ENCODE measurements at places on chromosomes 5 and 9.

DNA sequence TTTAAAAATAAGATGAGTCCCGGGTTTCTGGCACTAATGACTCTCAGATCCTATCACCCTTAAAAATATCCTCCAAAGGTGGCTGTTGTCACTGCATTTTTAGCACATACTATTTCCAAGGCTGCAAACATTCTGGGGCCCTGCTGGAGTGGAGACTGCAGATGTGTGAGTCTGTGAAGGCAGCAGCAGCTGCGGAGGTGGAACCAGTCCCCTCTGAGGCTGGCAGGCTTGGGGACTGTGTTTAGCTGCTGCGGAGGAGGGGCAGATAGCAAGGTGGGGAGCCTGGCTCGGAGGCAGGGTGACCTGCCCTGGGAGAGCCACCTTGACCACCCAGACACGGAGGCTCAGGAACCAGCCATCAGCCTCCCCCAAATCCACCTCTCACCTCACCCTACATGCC, 77.0 kb downstream of the C5orf15 start:
- DNase-seq, result no peak

DNA sequence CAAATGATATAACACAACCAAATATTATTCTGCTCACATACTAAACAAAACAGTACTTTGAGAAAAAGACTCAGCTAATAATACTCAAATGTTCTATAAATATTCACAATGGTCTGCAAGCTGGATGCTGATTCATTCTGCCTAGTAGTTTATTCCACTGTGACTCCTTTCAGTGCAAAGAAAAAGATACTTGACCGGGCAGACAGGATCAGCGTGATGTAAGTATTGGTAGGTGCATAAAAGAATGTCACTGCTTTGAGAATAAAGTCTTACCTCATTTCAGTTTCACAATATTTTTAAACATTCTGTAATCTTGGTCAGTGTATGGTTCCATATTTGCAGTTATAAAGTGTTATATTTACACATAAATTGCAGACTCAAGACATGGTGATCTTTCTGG, 223.0 kb upstream of the NUDT12 start:
- no peak for DNase-seq

GRCh38 chr5:161007879-161008278, 155.9 kb upstream of the ATP10B start:
- no peak for DNase-seq

DNA sequence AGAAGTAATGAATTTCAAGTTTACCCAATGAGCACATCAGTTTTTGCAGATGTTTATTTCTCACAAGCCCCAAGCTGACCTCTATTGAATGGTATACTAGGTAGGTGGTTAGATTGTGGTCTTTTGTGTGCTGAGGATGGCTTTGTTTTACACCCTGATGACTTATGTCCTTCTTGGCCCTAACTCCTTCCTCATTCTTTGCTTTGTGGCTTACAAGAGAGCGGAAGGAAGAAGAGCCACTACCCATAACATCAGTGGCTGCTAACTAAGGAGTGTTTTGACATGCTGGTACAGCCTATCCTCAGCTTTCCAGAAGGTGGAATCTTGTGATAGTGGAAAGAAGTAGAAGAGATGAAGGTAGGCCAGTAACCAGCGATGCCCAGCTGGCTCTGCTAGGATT, 85.7 kb upstream of the NTRK2 start:
- no peak for DNase-seq

- no peak for DNase-seq
These were observed 46.5 kb downstream of the PPP1R2B start for GRCh38 chr5:156896546-156896945.
